ENCODE measurements at places on chromosomes 5 and 9. TPM values are rescaled to one million over a fixed set of nuclear protein-coding genes. Genes with fewer than 3 reads are reported as not detected.

The SH2D3C gene
- total RNA-seq: not detected

The TLX3 gene
- total RNA-seq: not detected

The HMCN2 gene
- total RNA-seq: not detected

The EIF4EBP3 gene
- 1.8 TPM for total RNA-seq

The DRD1 gene
- total RNA-seq: 0.24 TPM

The PCDHGC5 gene
- not detected for total RNA-seq

The LCN15 gene
- total RNA-seq: 0.26 TPM

The TNFSF15 gene
- total RNA-seq: 0.16 TPM
